ENCODE measurements at places on chromosomes 1 and 21.

DNA sequence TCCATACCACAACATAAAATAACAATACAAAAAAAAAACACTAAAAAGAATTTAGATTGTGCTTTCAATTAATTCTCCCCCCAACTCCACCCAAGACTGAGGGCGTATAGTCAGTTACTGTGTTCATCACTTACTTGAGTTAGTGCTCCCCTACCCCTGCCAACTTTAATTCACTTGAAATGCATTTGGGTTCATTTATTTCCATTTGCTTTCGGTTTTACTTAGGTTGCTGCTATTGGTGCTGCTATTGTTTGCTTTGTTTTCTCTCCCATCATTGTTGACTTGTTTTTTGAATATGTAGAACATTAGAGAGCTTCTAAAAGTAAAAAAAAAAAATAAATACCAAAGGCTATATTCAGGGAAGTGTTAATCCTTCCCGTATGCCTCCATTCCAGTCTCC is 10.7 kb upstream of the CYYR1 start:
- DNase-seq: no peak

- no peak for DNase-seq
These were observed 11.5 kb downstream of the BCAR3 start for GRCh38 chr1:93670141-93670540.

GRCh38 chr1:176033881-176034280 is 173.2 kb downstream of the COP1 start:
- no peak for DNase-seq

GRCh38 chr1:2427976-2428375 is 15.6 kb upstream of the PEX10 start:
- DNase-seq: no peak

GRCh38 chr1:91791691-91792488 is 94.1 kb downstream of the TGFBR3 start:
- DNase-seq: no peak

GRCh38 chr1:229280037-229280828 is 9.3 kb downstream of the RAB4A start:
- DNase-seq: no peak

- no peak for DNase-seq
These were observed 13.9 kb upstream of the PRKCZ start for GRCh38 chr1:2036287-2036686.

DNA sequence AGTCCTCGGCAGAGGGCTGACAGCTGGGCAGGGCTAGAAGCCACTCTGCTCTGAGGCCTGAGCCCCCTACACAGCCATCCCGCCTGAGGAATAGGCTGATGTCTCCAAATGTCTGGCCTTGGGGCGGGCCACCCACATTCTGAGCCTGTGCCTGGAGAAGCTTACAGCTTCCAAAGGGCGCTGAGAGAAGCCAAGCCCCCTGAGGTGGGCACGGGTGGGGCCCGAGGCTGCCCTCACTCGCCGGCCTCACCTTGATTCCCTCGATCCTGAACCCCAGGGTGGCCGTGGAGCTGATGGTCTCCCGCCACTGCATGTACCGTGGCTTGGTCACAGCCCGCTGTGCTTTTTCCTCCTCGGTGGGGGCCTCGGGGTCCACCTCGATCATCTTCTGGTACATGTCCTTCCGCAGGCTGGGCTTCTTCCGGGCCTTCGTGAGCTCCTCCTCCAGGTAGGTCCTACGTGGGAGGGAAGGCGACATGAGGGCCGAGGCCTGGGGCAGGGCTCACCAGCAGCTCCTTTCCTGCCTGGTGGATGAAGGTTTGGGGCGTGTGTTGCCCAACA is 93.2 kb downstream of the STUM start:
- no peak for DNase-seq

DNA sequence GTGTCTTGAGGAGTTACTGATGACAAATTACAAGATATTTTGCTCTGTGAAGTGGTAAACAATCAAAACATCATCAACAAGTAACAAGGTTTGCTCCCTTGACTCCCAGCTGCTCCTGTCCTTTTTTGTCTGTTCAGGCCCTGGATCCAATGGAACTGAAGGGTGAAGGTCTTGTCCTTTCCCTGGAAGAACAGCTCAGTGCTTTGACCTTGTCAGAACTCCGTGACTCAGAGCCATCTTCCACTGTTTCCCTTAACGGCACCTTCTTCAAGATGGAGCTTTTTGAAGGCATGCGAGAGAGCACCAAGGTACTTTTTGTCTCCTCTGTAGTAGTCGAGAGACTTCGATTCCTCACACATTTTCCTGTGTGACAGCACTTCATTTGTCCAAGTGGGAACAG is 29.0 kb downstream of the TRIM45 start:
- no peak for DNase-seq

- no peak for DNase-seq
These were observed 1.4 kb upstream of the CFH start for GRCh38 chr1:196650403-196650802.

GRCh38 chr1:31580513-31580870 is 4.2 kb downstream of the TINAGL1 start:
- DNase-seq: no peak

- no peak for DNase-seq
These were observed 3.2 kb downstream of the IL23R start for GRCh38 chr1:67169496-67169895.

DNA sequence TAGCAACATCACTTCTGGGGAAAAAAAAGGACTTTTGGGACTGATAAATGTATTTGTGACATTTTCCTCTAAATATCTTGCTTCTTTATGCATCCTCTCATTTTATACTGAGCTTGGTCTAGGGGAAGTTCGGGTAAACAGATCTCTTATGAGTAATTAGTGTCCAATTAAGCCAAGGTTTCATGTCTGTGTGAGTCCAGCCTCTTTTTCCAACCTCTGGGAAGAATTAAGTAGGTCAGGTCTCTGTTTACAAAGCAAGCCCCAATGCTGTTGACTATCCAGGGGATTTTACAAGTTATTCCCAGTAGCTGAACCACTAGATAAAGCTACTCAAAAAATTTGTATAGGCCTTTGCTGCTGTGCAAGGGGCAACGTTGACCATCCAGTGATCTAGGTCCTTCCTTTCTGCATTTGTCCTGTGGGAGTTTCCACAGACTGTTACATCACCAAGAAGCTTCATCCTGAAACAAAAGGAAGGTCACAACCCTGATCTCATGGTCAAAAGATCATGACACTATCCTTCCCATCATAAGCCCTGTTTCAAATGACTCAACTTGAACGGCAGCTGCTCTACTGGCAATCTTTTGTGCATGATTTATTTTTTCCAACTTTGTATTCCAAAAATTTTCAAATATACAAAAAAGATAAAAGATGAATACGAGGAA is 74.3 kb downstream of the ETS2 start:
- DNase-seq: no peak

GRCh38 chr1:96510391-96510790 is 211.2 kb upstream of the PTBP2 start:
- DNase-seq: no peak

- no peak for DNase-seq
These were observed 15.2 kb downstream of the SLC27A3 start for GRCh38 chr1:153790313-153790965.

- no peak for DNase-seq
These were observed 8.5 kb downstream of the GNG12 start for GRCh38 chr1:67824766-67825165.

- DNase-seq: no peak
These were observed 14.5 kb upstream of the TARS2 start for GRCh38 chr1:150472601-150473200.

- no peak for DNase-seq
These were observed 88.6 kb upstream of the PLXNA2 start for GRCh38 chr1:208332774-208333126.

GRCh38 chr1:74895411-74895810 is 162.5 kb downstream of the TYW3 start:
- no peak for DNase-seq

GRCh38 chr1:160127865-160128523 is 12.4 kb downstream of the ATP1A2 start:
- DNase-seq: no peak

DNA sequence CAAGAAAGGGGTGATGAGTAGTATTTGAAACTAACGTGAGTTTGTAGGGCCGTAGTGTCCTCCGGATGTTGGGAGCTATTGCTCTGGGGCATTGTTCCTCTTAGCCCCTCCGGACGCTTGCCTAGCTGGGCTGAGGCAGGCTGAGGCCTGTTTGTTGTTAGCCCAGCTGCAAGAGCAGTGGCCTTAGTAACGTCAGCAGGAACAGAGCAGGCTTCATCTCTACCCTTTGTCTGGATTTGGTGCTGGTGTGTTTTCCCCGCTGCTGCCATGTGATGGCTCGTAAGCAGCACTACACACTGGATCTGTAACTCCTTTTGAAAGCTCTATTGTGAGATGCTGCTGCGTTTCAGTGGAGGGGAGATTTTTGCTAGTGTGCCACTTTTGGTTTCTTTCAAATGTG is 57.6 kb downstream of the DNM3 start:
- DNase-seq: no peak

DNA sequence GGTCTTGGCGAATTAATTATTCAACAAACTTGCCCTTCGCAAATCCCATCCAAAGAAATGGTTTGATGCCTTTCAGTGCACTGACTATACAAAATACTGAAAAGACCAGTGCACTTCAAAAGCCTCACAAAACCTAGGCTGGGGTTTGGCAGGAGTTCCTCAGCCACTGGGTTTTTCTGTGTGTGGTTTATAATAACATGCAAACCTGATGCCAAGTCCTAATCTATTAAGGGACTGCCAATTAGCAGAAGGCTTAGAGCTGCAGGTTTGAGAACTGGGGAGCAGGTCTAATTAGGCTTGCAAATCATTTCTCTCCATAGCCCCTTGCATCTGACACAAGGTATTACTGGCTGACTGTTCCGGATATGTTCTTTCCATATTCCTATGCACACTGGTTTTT is 27.7 kb downstream of the PLPP3 start:
- no peak for DNase-seq

DNA sequence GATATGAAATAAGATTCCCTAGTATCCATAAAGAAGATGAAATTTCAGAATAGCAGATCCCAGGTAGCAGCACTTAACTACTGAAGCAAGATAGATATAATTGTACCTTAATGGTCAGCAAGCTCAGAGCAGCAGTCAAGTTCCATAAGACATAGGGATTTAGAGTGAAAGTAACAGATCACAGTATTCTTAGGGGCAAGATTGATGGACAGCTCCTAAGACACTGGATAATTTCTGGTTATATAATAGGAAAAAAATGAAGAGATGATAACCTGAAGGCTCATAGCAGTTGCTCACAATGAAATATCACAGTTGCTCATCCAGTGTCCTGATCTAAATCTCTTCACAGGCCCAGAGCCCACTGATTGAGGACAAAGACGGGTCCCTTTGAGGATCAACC is 66.0 kb downstream of the SLC30A10 start:
- DNase-seq: no peak

DNA sequence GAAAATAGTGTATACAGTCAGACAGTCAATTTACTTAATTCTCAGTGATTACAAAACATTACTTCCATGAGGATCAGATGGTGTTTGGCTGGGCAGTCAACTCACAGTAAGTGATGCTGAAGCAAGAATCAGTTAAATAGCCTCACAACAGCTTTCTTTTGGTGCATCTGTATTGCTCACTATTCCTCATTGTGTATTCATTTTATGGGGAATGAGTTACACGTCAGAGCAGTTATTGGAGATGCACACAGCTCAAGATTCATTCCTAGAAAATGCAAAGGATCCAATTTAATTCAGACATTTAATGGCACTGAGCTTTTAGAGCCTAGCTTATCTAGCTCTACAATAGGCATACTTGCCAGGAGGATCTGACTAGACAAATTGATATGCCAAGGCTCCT is 150.6 kb downstream of the HS2ST1 start:
- DNase-seq: no peak

- DNase-seq: no peak
These were observed 42.7 kb downstream of the RHOU start for GRCh38 chr1:228778026-228778425.

DNA sequence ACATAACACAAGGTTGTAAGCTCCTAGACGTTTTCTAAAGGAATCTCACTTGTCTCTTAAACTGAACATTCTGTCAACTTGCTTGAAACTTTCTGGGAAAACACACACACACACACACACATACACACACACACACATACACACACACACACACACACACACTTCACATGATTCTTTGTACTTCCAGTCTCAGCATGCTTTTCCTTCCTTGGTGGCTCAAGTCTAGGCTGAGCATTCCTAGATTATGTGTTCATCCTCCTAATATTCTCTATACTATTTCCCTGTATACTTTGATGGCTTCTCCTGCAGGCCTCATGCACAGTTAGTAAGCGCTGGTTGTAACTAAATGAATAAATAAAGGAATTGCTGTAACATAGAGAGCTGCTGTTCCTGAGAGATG is 372.1 kb downstream of the PTPRC start:
- DNase-seq: no peak

DNA sequence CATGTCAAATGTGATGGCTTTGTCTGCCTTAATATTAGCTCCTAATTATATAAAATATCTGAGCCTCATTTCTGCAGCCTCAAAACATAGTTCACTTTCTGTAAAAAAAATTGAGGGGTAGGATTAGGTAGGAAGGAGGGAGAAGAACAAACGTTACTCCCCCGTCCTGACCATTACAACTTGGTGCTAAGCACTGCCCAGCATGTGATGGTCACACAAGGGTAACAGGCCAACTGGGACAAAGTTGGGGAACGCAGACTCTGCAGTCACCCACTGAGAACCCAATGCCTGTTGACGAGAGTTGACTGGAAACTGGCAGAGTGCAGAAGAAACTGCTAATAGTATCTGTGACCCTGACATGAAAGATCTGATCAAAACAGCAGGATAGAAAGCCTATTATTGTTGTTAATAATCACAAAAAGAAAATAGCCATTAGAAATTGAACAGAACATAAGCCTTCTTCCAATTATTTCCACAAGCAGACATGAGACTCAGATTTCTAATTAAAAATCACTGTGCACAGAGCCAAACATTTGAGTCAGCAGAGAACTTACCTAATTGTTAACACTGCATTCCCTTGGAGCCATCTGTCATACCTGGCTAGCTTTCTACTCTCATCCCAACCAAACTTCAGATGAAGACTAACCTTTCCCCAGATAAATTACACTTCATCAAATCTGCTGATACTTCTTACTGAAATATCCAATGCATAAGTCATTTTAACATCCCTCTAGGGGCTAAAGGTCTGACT is 5.5 kb downstream of the SORT1 start:
- no peak for DNase-seq

DNA sequence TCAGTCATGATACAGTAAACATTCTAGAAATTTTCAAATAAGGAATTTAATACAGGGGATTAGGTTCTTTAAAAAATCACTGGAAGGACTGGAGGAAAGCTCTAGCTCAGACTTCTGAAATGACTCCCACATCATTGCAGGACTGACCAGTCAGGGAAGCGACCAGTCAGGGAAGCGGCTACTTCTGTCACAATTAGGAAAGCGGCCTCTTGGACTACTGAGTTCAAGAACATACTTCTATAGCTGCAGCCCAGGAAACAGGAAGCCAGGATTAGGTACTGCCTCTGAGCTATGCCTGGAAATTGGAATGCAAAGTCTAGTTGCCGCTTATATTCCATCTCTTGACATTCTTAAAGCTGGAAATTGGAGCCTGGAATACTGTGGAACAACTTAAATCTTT is 45.5 kb downstream of the USP25 start:
- no peak for DNase-seq

GRCh38 chr1:184951788-184952187 is 22.5 kb downstream of the NIBAN1 start:
- no peak for DNase-seq

- DNase-seq: no peak
These were observed 59.1 kb upstream of the ZNF648 start for GRCh38 chr1:182120411-182121258.

Data from NCI-H1436 treated with DMSO at 0.1 percent for 48 hours (cell line).